ENCODE measurements at places on chromosomes 7 and 10. TPM values are rescaled to one million over a fixed set of nuclear protein-coding genes. Genes with fewer than 3 reads are reported as not detected.

DNA sequence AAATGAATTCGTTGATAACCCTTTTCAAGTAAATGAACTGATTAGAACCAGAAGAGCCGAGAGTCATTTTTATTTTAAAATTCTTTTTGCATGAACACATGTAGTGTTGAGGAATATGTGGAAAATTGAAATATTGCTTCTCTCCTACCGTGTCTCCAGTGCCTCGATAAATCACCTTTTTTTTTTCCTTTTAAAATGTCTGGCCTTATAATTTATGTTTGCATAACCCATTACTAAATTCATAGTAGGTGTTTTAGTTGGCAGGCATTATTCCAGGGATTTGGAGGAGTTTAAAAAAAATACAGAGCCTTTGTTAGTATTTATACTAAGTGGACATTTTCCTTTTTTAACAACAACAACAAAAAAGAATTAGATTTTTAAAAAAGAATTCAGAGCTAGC lies 115.6 kb downstream of the CUX1 start:
- peaks cover 23% of the 10 kb centered on the region for H3K4me1 ChIP-seq
- no peak overlapping the region for H3K27ac ChIP-seq
- H3K27me3 ChIP-seq: no peaks in the 10 kb centered on the region

DNA sequence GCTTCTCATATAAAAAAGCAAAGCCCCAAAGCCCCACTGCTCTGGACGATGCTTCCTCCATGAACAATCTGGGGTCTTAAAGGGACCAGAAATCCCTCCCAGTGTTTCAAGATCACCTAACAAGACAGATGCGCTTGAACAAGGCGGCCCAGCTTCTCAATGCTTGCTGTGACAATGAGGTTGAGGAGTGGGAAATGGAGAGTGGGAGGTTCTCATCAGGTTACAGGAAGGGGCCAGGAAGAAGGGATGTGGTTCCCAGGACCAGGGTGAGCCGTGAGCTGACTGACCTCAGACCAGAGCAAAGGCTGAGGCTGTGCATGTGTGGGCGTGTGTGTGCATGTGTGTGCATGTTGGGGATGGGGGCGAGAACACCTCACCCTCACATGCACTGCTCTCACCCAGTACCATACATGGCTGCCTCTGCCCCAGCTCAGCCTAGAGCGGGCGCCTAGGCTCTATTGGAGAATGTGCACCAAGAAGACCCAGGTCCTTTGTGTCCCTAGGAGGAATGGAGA lies 220.8 kb upstream of the GPR26 start:
- no peak overlapping the region for H3K27ac ChIP-seq
- H3K4me3 ChIP-seq: no peak overlapping the region
- no peaks in the 10 kb centered on the region for H3K4me1 ChIP-seq
- no peaks in the 10 kb centered on the region for H3K36me3 ChIP-seq

- H3K36me3 ChIP-seq: peaks cover 16% of the 10 kb centered on the region
- H3K27ac ChIP-seq: no peak overlapping the region
- no peaks in the 10 kb centered on the region for H3K27me3 ChIP-seq
- DNase-seq: no peak
- H3K4me3 ChIP-seq: no peak overlapping the region
- no peaks in the 10 kb centered on the region for H3K4me1 ChIP-seq
Observed at GRCh38 chr10:131973160-131973951, 8.4 kb downstream of the BNIP3 start.

- no peak overlapping the region for H3K4me3 ChIP-seq
- no peaks in the 10 kb centered on the region for H3K27me3 ChIP-seq
- H3K4me1 ChIP-seq: no peaks in the 10 kb centered on the region
- DNase-seq: no peak
- H3K36me3 ChIP-seq: no peaks in the 10 kb centered on the region
Observed at GRCh38 chr7:86598311-86598710, 45.4 kb upstream of the GRM3 start.

GRCh38 chr10:3525832-3526449 lies 259.1 kb downstream of the KLF6 start:
- no peak overlapping the region for H3K4me3 ChIP-seq
- no peaks in the 10 kb centered on the region for H3K36me3 ChIP-seq
- DNase-seq: no peak

Gene ZNF680
- 10.3 TPM for total RNA-seq

All from esophagus squamous epithelium (tissue), 5 donors.